ENCODE measurements at places on chromosomes 13 and 19.

DNA sequence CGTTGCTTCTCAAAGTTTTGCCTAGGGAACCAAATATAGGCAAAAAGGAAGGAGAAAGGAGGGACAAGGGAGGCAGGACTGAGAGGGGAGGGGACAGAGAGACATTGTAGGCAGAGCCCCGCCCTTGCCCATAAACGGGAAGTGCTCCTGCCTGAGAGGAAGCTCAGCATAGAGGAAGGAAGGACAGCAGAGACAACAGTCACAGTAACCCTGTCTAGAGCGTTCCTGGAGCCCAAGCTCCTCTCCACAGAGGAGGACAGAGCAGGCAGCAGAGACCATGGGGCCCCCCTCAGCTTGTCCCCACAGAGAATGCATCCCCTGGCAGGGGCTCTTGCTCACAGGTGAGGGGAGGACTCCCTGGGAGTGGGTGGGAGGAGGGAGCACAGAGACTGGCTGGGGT is at the start of gene CEACAM21:
Gene CEACAM21, plus strand, starts transcription at position 169 of the 400 bp plus-strand sequence. Its CDS starts 109 bp downstream, at position 278.
- DNase-seq, result no peak

- no peak for DNase-seq
Observed at GRCh38 chr13:60494296-60494695, 97.3 kb downstream of the TDRD3 start.

GRCh38 chr19:45883586-45883880 is 2.4 kb downstream of the IRF2BP1 start:
- no peak for DNase-seq

DNA sequence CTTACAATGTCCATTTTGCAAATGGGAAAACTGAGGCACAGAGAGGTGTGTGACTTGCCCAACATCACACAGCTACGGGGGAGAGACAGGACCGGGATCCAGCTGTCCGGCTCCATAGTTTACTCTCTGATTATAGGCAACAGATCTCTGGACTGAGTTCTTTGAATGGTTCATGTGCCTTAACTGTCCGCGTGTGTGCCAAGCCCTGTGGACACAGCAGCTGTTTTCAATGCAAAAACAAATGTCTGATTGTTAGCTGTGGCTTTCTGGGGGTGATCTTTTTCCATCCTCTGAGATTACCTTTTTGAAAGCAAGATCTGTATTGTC is 94.1 kb downstream of the KL start:
- DNase-seq, result no peak

DNA sequence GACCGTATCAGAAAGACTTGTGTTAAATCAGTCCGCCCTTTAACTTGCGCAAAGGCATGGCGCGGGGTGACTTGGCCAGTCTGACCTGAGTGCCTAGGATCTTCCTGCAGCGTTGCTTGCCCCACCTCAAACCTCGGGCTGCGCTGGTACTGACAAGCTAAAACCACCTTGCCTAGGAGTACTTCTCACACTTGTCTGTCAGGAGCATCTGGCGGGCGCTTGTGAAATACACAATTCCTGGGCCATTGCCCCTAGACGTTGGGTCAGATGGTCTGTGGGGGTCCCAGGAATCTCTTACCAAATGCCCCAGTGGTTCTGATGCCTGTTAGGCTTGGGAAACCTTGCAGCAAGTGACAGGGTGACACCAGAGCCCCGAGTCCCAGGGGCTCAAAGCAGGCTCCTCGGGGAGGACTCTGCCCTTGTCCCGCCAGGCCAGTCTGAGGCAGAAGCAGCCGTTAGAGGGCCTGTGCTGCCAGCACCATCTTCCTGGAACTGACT is 12.9 kb downstream of the CEBPG start:
- no peak for DNase-seq

GRCh38 chr19:3503036-3503572 is 2.6 kb upstream of the DOHH start:
- DNase-seq, result no peak

DNA sequence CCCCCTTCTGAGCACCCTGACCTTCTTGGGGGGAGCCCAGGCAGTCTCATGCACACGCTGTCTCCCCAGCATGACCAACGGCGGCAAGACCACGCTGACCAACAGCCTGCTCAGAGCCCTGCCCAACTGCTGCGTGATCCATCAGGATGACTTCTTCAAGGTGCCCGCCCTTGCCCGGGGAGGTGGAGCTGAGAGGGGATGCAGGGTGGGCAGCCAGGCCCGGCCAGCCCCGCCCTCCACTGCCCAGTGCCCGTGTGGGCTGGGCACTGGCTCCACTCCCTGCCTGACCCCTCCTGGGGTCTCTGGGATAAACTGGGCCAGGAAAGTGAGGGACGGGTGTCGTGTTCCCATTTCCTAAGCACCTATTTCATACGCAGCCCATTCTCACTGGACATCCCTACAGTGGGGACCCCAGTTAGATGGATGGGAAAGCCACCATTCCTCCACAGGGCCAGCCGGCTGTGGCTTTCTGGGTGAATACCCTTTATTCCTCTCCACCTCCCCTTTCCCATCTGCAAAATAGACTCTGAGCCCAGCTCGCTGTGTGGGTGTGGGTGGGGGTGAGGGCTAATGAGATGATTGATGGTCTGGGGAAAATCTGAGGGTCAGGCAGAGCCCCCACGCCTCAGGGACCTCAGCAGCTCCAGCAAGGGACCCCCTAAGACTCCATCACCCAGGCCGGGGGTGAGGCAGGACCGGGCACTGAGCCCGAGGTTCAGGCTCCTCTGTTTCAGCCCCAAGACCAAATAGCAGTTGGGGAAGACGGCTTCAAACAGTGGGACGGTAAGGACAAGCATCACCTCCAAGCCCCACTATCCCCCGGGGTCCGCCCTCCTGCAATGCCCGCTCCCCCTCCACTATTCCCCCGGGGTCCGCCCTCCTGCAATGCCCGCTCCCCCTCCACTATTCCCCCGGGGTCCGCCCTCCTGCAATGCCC is 3.9 kb downstream of the NMRK2 start:
- no peak for DNase-seq

GRCh38 chr19:46020819-46021125 is 2.1 kb downstream of the PGLYRP1 start:
- DNase-seq, result no peak

GRCh38 chr19:32091241-32091640 is 254.2 kb upstream of the ZNF507 start:
- no peak for DNase-seq

- no peak for DNase-seq
Observed at GRCh38 chr13:114023716-114024602, 50.1 kb upstream of the C13orf46 start.

GRCh38 chr13:44093607-44094564 is 214.2 kb downstream of the LACC1 start:
- DNase-seq, result no peak

- no peak for DNase-seq
Observed at GRCh38 chr19:18135712-18136584, 17.0 kb upstream of the PIK3R2 start.

DNA sequence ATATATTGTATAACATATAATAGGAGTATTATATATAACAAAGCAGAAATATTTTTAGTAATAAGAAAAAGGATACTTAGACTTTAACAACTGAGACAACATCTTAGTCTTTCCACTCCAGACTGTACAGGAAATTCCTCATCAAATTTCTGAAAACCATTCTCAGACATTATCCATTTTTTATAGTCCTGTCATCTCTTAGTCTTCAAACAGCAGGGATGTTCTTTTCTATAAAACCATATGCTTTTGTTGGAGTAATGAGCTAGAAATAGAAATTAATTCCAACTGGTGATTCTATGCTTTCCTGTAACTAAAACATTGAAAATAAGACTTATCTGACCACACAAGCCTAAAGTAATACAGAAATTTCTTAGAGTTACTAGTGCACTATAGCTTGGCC is 82.2 kb upstream of the CSNK1A1L start:
- no peak for DNase-seq

- no peak for DNase-seq
Observed at GRCh38 chr13:73417012-73417615, 358.3 kb downstream of the KLF5 start.

- no peak for DNase-seq
Observed at GRCh38 chr19:41804336-41804735, 7.9 kb downstream of the CEACAM3 start.

DNA sequence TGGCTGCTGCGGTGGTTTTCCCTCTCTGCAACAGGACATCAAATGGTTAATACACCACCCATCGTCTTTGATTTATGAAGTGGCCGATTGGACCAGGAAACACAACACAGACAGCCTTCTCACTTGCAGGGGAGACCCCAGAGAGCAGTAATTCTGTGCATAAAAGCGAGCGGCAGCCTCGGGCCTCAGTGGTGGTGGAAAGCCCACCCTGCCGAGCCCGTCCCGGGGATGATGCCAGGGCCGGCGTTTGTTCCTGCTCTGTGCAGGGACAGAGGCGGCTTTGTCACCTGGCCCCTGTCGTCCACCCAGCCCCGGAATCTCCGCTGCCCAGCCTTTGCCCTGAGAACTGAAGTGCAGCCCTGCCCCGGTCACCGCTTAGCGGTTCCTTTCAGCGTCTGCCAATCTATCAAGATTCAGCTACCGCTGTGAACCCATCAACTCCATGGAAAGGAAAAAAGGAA is 184.4 kb downstream of the TSHZ3 start:
- no peak for DNase-seq

- no peak for DNase-seq
Observed at GRCh38 chr13:24096659-24097058, 63.9 kb upstream of the SPATA13 start.

GRCh38 chr13:112245179-112245724 is 130.9 kb upstream of the SPACA7 start:
- DNase-seq, result no peak

- no peak for DNase-seq
Observed at GRCh38 chr13:27926644-27927434, 7.0 kb downstream of the PDX1 start.

GRCh38 chr13:98315466-98315865 is 138.4 kb upstream of the RNF113B start:
- DNase-seq, result no peak

DNA sequence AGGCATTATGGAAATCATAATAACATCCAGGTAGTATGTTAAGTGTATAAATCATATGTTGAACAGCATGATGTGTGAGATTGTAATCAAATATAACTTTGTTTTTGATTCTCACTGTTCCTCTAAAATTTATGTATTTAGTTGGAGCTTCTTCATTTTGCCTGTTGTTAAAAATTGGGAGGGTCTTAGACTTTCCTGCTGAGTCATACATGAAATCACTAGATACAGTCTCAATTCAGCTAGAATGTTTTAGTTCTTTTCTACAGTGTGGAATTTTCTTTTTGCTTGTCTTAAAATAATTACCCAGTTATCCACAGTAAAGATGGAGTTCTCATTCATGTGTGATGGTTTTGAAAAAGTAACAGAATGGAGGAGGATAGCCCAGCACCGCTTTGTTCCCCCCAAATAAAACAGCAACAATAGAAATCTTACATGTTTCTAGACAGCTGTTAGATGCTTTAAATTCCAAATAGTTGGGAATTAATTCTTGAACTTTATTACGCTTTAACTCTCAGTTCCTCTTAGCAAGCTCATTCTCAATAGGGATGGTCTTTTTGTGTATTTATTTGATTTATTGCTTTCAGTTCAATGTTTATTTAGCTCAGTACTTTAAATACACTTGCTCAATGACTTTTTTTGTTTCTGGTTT is 109.5 kb downstream of the PDS5B start:
- no peak for DNase-seq

DNA sequence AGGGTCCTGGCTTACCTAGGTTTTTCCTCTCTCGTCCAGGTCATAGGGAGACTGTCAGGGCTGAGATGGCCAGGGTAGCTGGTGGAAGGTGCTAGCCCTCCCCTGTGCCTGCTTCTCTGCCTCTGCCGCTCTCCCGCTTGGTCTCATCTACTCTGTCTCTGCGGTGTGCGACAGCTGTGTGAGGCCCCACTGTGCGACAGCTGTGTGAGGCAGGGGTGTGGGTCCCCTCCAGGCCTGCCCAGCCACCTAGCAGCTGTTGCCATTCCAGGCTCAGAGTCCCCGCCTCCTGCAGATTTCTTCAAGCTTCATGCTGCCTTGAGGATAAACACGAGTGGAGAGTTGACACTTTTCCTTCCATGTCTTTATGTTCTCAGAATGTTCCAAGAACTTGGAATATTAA is 53.0 kb downstream of the ARHGEF7 start:
- no peak for DNase-seq

DNA sequence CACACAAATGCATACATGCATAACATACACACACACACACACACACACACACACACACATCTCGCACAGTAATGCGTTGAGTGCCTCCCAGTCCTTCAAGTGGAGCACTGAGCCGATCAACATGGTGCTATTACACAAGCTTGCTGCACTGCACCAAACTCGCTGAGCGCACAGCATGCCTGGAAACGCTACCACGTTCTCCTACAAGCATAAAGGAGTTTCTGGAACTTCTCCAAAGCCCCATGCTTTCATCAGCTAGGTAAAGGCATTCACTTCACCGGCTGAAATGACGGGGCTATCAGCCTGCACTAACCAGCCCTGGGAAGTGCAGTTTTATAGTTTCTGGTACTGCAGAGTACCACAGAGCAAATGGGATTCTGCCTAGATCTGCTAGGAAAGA is 92.7 kb downstream of the FGF14 start:
- DNase-seq, result no peak

GRCh38 chr13:23722726-23723453 is 152.7 kb downstream of the TNFRSF19 start:
- DNase-seq, result no peak

DNA sequence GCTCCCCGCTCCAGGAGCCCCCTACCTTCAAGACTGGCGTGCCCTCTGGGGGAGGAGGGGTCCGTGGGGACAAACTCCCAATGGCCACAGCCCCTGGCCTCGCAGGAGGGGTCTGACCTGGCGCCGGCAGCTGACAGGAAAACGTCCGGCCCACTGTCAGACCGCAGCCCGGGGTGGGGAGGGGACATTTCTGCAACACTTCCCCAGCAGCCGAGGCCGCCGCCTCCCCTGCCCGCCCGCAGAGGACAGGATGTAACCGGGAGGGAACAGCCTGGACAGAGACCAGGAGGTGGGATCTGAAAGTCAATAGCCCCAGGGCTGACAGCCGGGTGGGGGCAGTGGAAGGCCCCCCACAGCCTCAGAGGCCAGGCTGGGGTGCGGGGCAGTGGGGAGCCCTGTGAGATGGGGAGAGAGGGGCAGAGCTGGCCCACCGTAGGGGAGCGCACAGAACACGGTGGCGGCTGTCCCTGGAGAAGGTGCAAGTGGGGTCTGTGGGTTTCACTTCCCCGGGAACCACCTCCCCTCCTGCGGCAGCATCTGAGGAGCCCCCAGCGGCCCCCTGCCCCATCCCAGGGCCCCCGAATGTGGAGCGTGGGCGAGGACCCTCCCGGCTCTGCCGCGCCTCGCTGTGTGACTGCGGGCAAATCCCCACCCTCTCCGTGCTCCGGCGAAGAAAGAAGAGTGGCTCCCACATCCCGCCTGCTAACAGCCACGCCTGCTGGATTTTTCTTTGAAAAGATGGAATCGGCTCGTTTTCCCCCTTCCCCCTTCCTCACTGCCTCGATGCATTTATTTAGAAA is at the start of gene PEAK3:
Gene PEAK3, minus strand, starts transcription at position 114 of the 800 bp plus-strand sequence. CDS start 1,244 bp downstream, outside the sequence.
- no peak for DNase-seq

Measured in activated CD8-positive, alpha-beta memory T cell treated with anti-CD3 and anti-CD28 coated beads for 1 hour (primary cell).